ENCODE measurements at places on chromosomes 5 and 9.

- DNase-seq = no peak
Measured at GRCh38 chr5:33474004-33474403, 33.2 kb downstream of the TARS1 start.

DNA sequence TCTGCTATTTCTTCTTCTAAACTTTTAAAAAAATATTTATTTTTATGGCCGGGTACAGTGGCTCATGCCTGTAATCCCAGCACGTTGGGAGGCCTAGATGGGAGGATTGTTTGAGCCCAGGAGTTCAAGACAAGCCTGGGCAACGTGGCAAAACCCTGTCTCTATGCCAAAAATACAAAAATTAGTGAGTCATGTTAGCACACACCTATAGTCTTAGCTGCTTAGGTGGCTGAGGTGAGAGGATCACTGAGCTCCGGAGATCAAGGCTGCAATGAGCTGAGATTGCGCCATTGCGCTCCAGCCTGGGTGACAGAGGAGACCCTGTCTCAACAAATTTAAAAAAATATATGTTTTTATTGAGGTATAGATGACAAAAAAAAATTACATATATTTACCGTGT is 5.6 kb downstream of the AP3S1 start:
- no peak for DNase-seq

GRCh38 chr5:56350597-56351170 is 117.6 kb upstream of the ANKRD55 start:
- DNase-seq = no peak

DNA sequence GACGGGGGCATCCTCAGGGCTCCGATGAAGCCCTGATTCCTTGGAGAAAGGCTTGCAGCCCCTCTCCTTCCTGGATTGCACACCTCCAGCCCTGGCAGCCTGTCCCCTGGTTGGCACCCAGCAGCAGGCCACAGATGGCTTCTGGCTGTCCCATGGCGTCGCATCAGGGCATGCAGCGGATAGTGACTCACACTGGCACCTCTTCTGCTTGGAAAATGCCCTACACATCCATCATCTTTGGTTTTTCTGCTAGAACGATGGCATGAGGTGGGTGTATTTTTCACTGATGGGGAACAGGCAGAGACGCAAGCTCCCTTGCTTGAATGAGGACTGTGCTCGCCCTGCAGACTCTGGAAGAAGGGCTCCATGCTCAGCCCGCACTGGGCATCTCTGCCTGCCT is 23.2 kb upstream of the IER5L start:
- DNase-seq = no peak

DNA sequence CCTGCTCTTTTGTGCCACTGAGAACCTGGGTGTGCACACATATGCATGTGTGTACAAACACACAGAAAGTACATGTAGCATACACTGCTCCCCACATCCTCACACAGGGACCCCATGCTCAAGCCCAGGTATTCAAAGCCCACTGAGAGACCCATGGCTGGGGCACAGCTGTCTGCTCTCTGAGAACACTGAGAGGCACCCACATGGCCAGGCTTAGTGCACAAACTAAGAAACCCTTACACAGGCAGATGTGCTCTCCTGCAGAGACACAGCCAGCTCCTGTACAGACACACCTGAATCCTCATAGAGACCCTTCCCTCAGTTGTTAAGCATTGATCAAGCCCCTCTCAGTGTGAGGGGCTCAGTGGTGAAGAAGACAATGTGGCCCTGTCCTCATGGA is 92.5 kb downstream of the CACNA1B start:
- DNase-seq = no peak

DNA sequence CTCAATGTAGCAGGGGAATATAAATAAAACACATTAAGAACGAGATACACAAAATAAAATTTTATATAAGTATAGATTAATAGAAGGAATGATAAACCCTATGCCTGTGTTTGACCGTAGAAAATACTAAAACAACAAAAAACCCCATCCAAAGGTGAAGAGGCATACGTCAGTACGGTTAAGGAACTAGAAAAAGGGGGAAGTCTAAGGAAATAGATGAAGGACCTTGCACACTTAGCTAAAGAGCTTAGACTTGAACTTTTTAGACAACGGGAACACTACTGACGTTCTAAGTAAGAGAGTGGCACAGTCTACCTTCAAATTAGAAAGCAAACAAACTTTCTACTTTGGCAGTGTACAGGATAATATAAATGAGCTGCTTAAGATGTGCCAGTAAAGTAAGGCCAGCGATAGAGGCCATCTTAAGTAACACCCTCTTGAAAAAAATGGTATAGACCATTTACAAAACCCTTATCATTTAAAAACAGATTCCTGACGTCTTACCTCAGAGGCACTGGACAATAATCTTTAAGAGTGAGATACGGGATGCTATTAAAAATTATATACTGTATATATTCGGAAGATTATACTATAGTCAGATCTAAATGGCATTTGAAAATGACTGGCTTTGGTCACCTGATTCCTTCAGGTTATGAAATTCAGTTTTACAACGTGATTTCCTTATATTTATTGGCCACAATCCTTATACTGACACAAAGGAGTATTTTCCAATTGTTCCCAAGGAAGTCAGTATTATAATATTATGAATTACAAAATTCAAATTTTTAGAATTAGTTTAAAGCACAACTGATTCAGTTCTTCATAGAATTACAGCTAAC is 8.5 kb downstream of the PANK3 start:
- no peak for DNase-seq

- DNase-seq = no peak
Measured at GRCh38 chr5:19837536-19838174, 150.3 kb downstream of the CDH18 start.

- no peak for DNase-seq
Measured at GRCh38 chr5:72134226-72134899, 27.1 kb downstream of the MAP1B start.

- no peak for DNase-seq
Measured at GRCh38 chr5:60521376-60522291, 178.3 kb downstream of the DEPDC1B start.

DNA sequence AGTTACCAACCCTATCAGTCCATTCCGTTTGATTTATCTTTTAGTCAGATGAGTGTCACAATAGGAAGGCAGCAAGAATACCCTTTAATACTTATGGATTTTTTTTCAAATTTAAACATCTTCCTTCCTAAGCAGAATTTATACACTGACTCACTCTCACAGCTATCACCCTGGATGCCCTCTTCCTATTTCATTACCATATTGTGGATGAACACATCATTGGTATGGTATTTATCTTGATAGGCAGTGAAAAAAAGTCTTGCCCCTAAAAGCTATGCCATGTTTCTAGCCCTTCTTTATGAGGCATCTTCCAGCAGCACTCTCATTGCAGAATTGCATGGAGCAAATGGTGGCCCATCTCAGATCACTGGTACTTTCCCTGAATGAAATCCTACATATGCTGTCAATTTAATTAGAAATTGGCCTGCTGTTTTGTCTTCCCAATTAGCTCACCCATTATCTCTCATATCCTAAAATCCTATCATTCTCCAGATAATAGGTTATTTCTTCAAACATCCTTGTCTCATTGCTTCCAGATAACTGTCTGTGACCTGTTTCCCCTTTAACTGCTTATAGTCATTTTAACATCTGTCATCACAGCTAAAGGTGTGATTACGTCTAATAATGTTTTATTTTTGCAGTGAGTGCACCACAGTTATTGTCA is 433.5 kb upstream of the POU5F2 start:
- no peak for DNase-seq

DNA sequence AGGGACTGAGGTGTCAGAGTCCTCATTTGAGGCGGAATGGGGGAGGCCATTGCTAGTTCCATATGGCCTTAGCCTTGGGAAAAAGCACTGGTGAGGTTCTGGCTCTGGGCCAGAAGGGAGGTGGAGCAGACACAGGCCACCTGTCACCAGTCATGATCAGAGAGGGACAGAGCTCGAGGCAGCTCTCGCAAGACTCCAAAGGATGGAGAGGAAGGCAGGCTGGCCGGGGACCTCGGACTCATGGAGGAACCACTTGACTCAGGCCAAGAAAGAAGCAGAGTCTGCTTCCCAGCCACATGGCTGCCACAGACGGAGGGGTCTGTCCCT is 29.2 kb upstream of the NSMF start:
- DNase-seq = no peak

- DNase-seq = no peak
Measured at GRCh38 chr5:19987612-19988361, at the start of gene CDH18. Gene CDH18, minus strand, starts transcription at chr5:19988200. Its CDS starts 149,214 bp downstream, at chr5:19838986.

DNA sequence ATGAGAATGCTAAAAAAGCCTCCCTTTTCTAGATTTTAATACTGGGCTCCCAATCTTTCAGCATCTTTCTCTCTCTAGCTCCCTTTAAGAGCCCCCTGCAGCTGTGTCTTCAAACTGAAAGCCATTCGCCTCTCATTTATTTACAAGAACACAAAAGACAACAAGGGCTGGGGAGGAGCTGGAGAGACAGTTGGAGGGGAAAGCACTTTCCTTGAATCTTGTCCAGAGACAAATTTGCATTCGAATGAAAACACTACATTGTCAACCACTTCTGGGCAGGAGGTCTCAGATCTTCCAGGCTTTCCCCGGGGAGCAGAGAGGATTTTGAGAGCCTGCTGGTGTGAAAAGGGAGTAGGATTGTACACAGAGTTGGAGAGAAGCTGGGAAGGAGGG is 518.3 kb downstream of the CTNND2 start:
- no peak for DNase-seq

GRCh38 chr9:132787748-132788159 is 90.3 kb downstream of the AK8 start:
- no peak for DNase-seq

GRCh38 chr9:124812441-124812876 is 35.5 kb downstream of the OLFML2A start:
- DNase-seq = no peak

- no peak for DNase-seq
Measured at GRCh38 chr9:134061688-134062371, 6.0 kb downstream of the BRD3 start.

GRCh38 chr9:108933231-108933717 is 650 bp downstream of the ELP1 start:
- DNase-seq = no peak

DNA sequence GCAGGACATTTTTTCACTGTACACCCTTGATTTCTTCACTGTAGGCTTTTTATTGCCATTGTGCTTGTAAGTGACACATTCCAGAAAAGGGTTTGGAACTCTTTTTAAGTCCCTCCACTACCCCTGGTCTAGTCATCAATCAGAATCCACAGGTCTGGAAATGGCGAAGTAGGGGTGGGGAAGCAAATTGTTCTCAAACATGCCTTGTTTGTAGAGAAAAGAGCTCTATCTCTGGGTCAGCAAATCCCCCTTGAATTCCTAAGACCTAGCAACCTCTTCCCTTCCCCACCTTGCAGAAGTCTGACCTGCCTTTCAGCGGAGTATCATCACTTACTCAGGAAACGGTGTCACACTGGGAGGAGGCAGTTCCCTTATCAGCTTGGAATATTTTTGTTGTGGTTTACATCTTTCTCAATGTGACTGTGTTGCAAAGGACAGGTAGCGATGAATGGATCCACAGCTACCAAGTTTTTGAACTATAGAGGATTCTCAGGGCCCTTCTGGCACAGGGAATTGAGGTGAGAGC is 3.2 kb downstream of the SH3RF2 start:
- no peak for DNase-seq

GRCh38 chr5:9898319-9898718 is 268.2 kb upstream of the TAS2R1 start:
- no peak for DNase-seq

DNA sequence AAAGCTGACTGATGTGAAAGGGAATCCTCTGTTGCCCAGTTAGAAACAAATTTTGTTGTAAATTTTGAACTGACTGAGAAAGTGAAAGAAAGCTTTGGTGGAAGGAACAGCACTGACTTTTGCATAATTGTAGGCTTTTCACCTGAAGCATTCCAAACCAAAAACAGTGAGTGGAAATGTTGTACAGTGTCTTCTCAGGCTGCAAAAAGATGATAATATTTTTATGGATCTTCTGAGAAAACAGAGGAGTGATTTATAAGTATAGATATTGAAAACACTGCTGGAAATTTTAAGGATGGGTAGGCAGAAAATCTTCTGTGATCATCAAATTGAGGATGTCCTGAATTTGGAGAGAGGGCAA is 40.0 kb downstream of the LURAP1L start:
- DNase-seq = no peak

DNA sequence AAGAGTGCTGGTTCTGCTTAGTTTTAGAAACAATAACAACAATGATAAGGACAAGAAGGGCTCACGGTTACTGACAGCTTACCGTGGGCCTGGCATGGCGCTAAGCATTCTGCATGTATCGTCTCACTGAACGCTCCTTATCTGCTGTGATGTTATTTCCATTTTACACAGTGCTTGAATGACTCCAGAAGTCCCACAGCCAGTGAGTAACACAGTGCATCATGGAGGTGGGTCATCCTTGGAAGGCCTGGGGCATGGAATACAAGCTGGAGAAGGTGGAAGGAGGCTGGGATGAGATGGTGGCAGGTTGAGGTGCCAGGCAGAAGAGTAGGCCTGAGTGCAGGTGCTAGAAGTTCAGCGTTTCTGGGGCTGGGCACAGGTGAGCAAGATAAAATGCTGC is 36.5 kb upstream of the FAT2 start:
- DNase-seq = no peak

DNA sequence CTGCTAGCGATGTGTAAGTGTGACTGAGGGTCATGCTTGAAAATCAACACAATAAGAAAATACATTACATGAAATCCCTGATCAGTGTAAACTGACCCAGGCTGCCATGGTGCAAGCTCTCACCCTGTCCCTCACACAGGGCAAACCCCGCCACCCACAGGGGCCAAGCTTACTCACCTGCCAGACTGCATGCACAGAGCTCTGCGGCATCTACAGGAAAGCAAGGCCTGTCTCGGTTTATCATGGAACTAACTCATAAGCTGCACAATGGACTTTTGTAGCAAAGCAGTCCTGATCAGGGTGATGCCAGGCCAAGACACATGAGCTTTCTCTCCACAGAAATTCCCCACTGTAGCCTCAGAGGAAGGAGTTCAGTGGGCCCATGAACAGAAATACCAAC is 9.7 kb downstream of the IPPK start:
- DNase-seq = no peak

DNA sequence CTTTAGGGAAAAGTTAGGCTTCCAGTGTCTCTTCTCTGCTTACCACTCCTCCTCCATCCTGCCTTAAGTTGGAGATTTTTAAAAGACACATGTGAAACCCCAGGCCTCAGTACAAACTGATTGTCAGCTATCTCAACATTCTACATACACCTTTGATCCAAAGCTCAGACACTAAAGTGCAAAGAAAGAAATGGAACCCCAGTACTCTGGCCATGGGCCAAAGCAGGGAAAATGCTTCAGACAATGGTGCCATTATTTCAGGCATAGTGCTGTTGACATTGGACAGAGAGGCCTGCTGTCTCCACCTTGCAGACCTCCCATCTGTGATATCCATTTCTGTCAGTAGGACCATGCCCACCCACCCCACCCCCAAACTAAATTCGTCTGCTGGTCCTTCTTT is 49.1 kb downstream of the G3BP1 start:
- DNase-seq = no peak

DNA sequence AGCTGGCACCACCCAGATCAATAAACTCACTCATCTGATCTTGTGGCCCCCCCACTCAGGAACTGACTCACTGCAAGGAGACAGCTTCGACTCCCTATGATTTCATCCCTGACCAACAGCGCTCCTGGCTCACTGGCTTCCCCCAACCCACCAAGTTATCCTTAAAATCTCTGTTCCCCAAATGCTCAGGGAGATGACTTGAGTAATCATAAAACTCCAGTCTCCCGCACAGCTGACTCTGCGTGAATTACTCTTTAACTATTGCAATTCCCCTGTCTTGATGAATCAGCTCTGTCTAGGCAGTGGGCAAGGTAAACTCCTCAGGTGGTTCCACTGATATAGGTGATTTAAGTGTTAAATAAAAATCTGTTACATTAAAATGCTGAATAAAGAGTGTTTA is 1.9 kb upstream of the TRIM32 start:
- no peak for DNase-seq
